HCEC 1CT (cell line): ENCODE measurements at places on chromosomes 6 and 20.

GRCh38 chr6:27076116-27076515 is 171.4 kb upstream of the PRSS16 start:
- DNase-seq, result no peak

GRCh38 chr6:107684996-107685395 is 139.1 kb downstream of the SCML4 start:
- DNase-seq, result no peak

DNA sequence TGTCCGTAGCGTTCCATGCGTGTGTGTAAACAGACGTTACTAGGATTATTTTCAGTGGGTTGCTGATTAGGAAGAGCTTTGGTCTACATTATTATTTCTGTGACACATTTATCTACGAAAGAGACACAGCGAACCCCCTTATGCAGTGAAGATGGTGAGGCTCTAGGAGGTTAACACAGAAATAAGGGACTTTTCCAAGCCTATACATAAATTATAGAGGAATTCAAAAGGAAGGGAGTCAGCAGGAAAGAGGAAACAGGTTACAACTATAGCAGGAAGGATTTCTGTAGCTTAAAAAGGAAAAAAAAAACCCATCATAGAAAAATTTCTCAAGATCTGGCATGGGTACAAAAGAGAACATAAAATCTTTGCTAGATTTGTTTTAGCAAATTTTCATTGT is 12.9 kb upstream of the RPS6KA2 start:
- DNase-seq, result no peak

GRCh38 chr6:141472162-141472928 is 660.4 kb upstream of the GJE1 start:
- DNase-seq, result no peak

- DNase-seq, result no peak
These were observed 1.7 kb upstream of the SLC22A2 start for GRCh38 chr6:160260367-160260766.

- DNase-seq, result no peak
These were observed 169.0 kb downstream of the UST start for GRCh38 chr6:148915810-148916209.

DNA sequence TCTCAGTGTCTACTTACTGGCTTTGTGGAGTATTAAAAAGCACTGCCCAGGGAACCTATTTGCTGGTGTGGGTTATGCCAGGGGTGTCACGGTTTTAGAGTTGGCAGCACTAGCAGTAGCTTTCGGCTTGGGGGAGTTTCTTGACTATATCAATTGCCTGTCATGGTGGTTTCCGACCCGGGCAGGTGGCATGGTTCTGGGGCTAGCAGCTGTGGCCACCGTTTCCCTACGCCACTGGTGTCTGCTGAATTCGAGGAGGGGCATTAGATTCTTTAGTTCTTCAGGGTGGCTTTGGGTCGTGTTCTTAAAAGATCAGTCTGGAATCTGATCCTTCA is 55.6 kb upstream of the FOXC1 start:
- no peak for DNase-seq

DNA sequence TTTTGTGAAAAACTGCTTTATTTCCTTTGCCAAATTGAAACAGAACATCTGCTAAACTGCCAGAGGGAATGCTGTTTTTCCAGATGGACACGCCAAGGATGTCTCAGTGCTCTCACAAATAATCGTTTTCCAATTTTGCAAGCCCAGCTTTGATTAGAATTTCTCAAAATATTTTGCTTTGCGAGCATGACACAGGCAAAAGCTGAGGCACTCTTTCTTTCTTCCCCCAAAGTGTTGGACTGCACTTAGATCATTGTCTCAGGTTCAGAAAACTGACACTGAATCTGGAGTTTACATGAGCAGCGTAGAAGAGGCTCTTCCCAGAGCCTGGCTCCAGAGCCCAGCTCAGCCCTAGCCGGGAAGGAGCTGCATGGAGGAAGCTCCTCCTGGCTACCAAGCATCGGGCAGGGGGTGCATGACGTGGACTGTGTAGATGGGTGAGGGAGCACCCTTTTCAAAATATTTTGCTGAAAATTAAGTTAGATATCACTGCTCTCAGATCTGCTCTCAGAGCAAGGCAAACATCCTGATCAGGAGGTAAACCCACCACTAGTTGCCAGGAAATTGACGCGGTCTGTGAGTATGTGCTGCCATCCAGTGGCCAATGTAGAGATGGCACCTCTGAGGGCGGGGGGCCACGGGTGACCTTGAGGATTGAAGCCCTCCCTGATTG is 107.5 kb downstream of the SLC22A3 start:
- DNase-seq, result peak; percentile 47

DNA sequence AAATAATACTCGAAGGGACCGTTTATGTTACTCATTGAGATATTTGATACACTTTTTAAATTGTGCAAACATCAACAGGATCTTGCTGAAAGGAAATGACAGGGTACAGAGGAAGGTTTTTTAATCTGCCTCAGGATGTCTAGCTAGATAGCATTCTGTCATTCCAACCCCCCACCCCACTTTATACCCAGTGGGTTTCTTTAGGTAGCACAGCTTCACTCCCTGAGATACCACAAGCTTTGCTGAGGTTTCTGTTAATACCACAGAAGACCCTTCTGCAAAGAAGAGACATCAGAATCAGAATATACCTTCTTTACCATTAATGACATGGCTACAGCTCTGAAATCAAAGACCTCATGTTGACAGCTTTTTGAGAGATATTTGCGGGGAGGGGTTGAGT is 1.3 kb downstream of the PHACTR2 start:
- peak; percentile 47 for DNase-seq

GRCh38 chr20:10674684-10675449 is 1.1 kb upstream of the JAG1 start:
- peak; percentile 56 for DNase-seq

GRCh38 chr20:43265449-43265848 is 75.7 kb upstream of the PTPRT start:
- DNase-seq, result no peak

DNA sequence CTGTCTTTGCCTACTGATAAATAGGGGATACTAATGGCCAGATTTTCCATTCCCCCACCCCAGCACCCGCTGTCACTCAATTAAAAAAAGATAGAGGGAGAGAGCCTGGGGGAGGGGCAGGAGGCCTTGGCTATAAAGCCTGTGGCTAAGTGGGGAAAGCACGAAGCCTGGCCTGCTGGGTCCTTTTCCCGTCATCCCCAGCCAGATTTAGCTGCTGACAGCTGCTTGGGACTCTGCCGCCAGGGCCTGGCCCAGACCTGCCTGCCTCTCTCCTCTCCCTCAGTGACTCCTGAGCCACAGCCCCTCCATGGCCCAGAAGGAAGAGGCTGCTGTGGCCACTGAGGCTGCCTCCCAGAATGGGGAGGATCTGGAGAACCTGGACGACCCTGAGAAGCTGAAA is at the start of gene APOBEC2:
Gene APOBEC2, plus strand, starts transcription at position 162 of the 400 bp plus-strand sequence. Its CDS starts 146 bp downstream, at position 308.
- no peak for DNase-seq

DNA sequence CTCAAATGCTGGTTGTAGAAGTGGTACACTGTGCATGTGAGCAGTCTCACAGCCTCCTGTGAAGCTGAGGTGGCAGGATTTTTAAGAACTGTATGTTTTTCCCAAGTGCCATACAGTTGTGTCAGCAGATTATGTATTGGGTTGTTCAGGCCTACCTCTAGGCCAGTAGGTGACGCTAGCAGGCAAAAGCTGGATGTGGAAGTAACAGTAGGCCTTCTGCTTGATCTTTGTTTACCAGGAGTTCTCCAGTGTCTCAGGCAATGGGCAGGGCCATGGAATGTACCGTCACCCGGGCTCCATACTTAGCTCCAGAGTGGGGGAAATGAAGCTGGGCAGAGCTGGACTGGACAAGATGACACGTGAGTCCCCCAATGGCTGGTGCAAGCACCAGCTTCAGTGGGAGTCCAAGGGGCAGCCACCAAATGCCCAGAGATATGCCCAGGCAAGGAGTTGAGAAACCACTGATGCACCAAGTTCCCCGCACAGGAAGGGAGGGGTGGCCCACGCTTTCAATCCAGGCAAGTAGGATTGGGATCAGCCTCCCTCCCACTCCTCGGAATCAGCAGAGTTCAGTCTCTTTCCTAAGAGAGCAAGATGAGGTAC is 289.7 kb downstream of the HTR1B start:
- peak; percentile 52 for DNase-seq

DNA sequence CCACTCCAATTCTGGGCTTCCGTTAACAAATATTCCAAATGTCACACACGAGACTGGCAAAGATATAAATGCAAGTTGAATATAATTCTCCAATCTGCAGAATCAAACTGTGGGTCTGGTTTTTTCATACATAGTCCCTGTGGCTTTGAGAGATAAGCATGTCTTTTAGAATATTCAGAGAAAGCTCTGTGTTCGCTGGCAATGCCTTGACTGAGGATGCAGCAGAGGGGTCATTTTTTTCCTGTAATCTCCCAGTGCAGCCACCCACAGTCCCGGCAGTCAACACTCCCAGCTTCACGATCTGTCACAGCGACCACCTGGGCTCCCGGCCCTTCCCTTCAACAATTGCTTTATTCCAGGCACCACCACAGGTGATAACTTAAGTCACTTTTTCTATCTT is 30.5 kb downstream of the MUC22 start:
- DNase-seq, result no peak

DNA sequence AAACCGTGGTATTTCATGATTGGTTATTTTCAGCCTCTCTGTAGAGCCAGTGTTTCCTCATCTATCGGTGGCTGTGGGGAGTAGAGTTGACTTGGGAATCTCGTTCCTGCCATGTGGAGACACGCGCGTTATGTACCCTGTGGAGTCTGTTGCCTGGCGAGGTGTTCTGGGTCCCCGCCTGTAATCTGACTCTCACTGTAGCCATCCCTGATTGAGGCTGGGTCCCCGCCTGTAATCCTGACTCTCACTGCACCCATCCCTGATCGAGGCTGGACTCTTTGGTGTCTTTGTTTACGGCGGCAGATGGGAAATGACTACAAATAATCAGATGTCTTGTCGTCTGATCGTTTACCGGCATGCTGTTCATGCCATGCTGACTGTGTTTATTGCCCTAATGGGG is 153.9 kb downstream of the DTNBP1 start:
- DNase-seq, result no peak

DNA sequence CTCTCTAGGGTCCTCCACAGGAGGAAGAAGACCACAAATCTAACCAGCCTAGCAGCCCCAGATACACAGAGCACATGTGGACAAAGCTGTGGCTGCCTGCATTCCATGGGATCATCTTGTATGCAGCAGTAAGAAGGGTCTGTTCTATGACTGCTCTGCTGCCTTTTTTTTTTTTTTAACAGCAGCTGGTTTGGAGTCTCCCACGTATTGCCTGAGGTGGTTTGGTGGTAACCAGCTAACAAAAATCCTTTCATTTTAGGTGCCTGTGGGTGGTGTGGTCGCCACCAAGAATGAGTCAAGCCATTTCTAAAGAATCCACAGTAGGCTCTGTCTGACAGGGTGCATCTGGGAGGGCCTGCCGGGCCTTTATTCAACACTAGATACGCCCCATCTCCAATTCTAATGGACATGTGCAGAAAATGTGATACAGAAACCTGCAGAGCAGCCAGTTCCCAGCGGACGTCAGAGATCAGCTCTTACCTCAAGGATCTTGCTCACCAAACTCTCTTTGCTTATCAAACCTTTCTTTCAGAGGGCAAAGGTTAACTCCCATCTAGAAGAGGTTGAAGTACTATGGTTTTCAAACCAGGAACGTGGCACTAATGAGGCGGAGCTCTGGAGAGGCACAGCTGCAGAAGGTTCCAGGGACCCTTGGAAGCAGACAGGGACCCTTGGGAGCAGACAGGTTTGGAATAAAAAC is 32.0 kb downstream of the GNAS-AS1 start:
- DNase-seq, result peak; percentile 33
